Activated CD4-positive, alpha-beta T cell treated with anti-CD3 and anti-CD28 coated beads, Interleukin-2, amount 10 ng/mL, durations not matched to agents 24 days and 14 days (primary cell): ENCODE measurements at places on chromosomes 16 and 17. TPM values are rescaled to one million over a fixed set of nuclear protein-coding genes. Genes with fewer than 3 reads are reported as not detected.
A peak's percentile ranks its signal among the peaks of the same experiment; 100 is the strongest.

The GALK1 gene
- 53.3 and 54.7 TPM in 2 replicates for total RNA-seq

The CPHXL2 gene
- total RNA-seq = not detected in 2 replicates

The POLG2 gene
- total RNA-seq = 36.3 and 37.1 TPM in 2 replicates

The RNF222 gene
- total RNA-seq = not detected in 2 replicates

The KRT16 gene
- total RNA-seq = not detected in 2 replicates

The PPY gene
- not detected in 2 replicates for total RNA-seq

The SOX15 gene
- total RNA-seq = 0.43 TPM in 1 of 2 replicates, not detected in the other

The FTSJ3 gene
- total RNA-seq = 99.6 and 100 TPM in 2 replicates

The DNASE1L2 gene
- 1.7 and 2.1 TPM in 2 replicates for total RNA-seq

The LHX1 gene
- 0.44 and 0.57 TPM in 2 replicates for total RNA-seq

The WFIKKN1 gene
- total RNA-seq = 0.44 and 0.45 TPM in 2 replicates

The FOXJ1 gene
- 0.07 and 0.35 TPM in 2 replicates for total RNA-seq

The MILR1 gene
- 0.28 TPM in 1 of 2 replicates, not detected in the other for total RNA-seq

- DNase-seq = peak; percentile 73
These were observed 1.1 kb downstream of the CTRB1 start for GRCh38 chr16:75219838-75220237.

- no peak for DNase-seq
These were observed 351 bp upstream of the GDPD1 start for GRCh38 chr17:59219992-59220327.

DNA sequence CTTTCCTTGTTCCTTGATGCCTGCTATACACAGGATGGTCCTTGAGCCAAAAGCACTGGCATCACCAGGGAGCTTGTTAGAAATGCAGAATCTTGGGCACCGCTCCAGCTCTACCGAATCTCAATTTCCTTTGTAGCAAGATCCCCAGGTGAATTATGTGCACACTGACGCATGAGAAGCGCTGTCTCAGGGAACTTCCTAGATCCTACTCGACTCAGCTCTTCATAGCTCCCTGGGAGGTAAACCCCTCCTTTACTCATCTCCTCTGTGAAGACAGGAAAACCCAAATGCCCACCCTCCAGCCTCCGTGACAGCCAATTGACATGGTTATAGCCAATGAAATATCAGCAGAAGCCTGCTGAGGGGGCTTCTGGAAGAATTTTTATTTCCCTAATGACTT, 4.1 kb downstream of the USP31 start:
- DNase-seq = no peak

- DNase-seq = no peak
These were observed 478.8 kb upstream of the CDH11 start for GRCh38 chr16:65600629-65601028.

DNA sequence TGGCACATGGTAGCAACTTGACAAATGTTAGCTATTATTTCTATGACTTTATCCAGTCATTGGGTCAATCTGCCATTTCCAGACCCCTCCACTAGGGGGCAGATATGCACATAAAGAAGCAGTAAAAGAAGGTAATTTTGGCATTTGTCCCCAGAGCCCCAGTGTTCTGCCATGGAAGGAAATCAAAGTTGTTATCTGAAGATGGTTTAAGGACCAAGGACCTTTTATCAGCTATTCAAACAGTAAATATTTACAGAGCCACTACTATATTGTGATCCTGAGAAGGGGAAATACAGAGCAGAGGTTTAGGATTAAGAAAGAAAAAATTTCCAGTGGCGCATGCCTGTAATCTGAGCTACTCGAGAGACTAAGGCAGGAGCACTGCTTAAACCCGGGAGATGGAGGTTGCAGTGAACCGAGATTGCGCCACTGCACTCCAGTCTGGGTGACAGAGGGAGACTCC, 20.0 kb downstream of the TRAF4 start:
- peak; percentile 93 for DNase-seq

- peak; percentile 80 for DNase-seq
These were observed 135.2 kb downstream of the SHISA9 start for GRCh38 chr16:13036600-13036999.

DNA sequence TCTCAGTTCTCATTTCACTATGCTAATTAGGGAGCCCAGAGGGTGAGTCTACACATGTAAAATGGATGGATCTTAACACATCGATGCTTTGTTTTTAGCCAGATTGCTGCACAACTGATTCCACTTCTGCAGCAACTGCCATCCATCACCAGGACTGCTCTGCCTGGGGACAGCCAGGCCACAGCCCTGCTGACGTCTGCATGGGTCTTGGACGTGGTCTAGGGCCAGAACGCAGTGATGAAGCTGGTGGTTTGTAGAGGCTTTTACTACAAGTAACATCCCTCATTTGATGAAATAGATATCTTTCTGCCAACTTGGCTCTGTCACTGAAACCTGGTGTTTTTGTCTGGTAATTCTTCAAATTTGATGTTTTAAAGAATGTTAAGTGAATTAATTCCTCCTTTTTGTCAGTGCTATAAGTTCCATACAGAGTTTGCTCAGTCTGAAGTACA, 50.6 kb downstream of the MARCHF10 start:
- DNase-seq = no peak

GRCh38 chr17:73423806-73424205, 112.0 kb upstream of the CDC42EP4 start:
- no peak for DNase-seq

- no peak for DNase-seq
These were observed 71.2 kb upstream of the LGALS9 start for GRCh38 chr17:27559506-27560481.

DNA sequence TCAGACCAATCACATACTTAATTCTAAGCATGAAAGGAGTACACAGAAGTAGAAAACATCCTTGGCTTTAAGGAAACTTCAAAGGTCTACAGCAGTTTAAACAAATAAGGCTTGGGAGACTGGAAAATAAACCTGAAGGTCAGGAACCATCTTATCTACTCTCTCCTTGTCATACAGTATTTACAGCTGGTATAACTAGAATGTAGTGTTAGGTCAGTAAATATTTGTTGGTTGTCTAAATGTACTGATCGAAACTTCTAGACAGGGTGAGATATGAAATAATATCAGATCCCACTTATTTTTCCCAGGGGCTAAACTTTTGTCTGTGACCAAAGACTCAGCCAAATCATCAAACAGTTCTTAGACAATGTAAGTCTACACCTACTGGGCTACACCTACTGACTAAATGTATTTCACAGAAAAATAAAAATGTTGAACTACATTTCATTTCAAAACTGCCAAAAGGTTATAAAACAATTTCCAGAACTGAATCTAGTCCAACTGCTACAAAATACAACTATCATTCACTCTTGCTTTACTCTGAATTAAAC, 27.1 kb upstream of the TMEM97 start:
- DNase-seq = no peak

DNA sequence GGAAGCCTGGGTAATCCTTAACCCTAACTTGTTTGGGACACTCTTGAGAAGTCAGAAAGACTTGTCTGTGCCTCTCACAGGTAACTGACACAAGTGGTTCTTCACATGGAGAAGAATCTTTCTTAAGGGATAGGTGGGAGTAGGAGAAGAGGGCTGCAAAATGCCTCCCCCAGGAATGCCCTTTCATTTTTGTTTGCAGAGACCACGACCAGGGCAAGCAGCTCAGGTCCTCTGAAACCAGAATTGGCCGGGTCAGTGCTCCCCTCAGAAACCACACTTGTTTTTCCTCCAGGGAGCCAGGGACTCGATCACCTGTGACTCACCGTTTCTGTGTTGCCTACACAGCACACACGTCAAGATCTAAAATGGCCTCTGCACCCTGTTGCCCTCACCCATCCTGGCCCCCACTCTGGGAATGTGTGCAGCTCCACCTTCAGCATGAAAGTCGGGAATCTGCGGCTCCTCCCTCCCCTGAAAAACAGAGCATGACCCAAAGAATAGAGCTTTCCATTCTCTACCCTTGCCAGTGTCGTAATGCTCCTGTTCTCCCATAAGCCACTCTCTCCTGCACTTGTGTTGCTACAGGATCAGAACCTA, 36.1 kb downstream of the HNF1B start:
- no peak for DNase-seq

- peak; percentile 95 for DNase-seq
These were observed 331 bp upstream of the CCDC92B start for GRCh38 chr17:2749784-2750181.

DNA sequence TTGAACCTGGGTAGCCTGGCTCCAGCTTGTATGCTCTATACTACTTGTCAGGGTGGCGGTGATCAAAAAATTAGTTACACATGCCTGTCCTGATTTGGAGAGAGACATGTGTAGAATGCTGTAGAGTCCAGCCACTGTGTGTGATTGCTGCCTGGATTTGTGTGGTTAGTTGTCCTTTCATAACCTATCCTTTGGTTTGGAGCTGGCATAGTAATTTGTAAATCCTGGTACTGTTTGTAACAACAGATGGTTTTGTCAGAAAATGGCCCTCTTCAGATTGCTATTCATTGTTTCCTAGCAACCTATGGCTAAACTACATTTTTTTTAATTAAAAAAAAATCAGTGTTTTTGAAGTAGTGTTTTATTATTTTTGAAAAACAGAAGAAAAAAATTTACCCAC, 30.5 kb downstream of the ETV4 start:
- no peak for DNase-seq

GRCh38 chr16:50269061-50269705, 2.8 kb downstream of the ADCY7 start:
- DNase-seq = no peak

- DNase-seq = no peak
These were observed 28.0 kb downstream of the AKAP1 start for GRCh38 chr17:57113011-57113410.

GRCh38 chr16:48817032-48817431, 207.1 kb upstream of the N4BP1 start:
- no peak for DNase-seq

GRCh38 chr16:11638140-11638539, 30.1 kb upstream of the SNN start:
- DNase-seq = no peak

- DNase-seq = no peak
These were observed 14.6 kb downstream of the BBS2 start for GRCh38 chr16:56505181-56505580.

- peak; percentile 94 for DNase-seq
These were observed 4.5 kb downstream of the CCR7 start for GRCh38 chr17:40560592-40561293.
